ENCODE measurements at places on chromosomes 11 and 22.

DNA sequence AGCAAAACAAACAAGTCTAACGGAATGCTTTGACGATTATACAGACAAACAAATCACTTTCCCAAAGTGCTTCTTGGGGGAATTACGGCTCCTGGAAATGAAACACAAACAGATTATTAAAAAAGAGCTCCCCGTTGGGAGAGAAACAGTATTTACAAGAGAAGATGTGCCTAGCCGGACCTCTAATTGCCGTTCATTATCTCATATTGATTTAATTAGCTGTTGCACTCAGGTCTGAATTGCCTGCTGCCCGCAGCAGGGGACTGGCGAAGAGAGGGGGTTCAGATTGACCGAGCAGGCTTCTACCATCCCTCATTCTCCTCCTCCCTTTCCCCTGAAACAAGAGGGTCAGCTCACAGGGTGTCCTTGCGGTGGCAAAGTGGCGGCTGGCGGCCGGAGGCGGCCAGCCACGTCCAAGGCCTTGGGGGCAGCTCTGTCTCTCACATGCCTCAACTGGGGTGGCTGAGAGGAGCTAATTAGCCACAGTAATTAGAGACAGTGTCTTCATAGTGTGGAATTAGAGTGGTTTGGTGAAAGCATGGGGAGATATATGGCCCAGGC lies 295.1 kb downstream of the MIAT start:
- no peak for DNase-seq

DNA sequence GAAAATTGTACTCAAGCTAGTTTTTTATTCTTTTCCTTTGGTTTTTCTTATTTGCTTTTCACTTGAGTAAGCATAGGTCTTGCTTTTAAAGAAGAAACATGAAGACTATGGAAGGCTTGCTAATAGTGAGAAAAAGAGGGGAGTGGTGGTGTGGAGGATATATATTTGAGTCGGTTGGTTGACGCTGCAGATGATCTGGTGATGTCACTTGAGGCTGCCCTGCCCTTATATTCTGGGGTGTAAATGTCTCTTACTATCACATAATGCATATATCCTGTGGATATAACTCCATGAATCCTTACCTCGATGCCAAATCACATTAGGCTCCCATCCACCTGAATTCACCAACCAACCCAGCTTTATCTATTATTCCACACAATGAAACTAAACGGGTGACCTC lies 2.9 kb downstream of the GRIA4 start:
- no peak for DNase-seq

GRCh38 chr22:30984317-30984716 lies 15.3 kb downstream of the TUG1 start:
- no peak for DNase-seq

GRCh38 chr22:24005201-24005600 lies at the start of gene GSTT4:
Gene GSTT4, minus strand, starts transcription at chr22:24005453. Its CDS starts 97 bp downstream, at chr22:24005356.
- DNase-seq = no peak

GRCh38 chr11:86553265-86553664 lies 119.2 kb downstream of the ME3 start:
- DNase-seq = no peak

DNA sequence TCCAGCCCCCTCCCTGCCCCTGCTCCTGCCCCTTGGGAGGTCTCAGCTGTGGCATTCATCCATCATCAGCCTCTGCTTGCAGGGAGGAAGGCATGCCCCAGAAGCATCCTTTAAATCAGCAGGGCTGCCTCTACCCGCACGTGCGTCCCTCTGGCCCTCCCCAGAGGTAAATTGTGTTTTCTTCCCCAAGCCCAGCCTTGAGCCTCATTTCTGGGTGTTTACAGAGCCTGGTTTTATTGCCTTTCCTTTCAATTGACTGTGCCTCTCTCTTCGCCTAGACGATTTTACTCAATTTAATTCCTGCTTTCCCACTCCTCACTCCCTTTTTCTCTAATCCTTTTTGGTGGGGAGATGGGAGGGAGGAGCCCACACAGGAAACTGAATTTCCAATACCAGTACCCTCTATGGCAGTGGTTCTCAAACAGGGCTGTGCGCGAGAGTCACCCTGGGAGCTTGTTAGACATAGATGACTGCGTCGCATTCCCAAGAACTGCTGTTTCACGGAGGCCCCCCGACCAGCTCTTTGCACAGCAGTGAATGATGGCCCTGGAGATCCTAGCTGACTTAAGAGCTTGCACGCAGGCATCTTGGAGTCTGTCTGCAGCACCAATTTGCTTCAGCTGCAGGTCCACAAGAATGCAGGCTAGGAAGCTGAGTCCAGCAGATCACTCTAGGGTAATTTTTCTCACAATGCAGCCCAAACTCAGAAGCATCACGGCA lies 15.1 kb upstream of the OAF start:
- DNase-seq = no peak

GRCh38 chr11:31714840-31715239 lies 96.3 kb downstream of the PAX6 start:
- DNase-seq = no peak
